ENCODE measurements at places on chromosomes 13 and 19. TPM values are rescaled to one million over a fixed set of nuclear protein-coding genes. Genes with fewer than 3 reads are reported as not detected.

GRCh38 chr19:49430678-49431329 is 5.6 kb downstream of the GFY start:
- peaks cover 15% of the 10 kb centered on the region for H3K4me1 ChIP-seq
- peaks cover 82% of the 10 kb centered on the region for H3K27me3 ChIP-seq
- no peak overlapping the region for H3K4me3 ChIP-seq
- no peak for DNase-seq
- H3K36me3 ChIP-seq = no peaks in the 10 kb centered on the region
- H3K27ac ChIP-seq = no peak overlapping the region

- H3K4me1 ChIP-seq = peaks cover 7% of the 10 kb centered on the region
- H3K4me3 ChIP-seq = no peak overlapping the region
- no peaks in the 10 kb centered on the region for H3K36me3 ChIP-seq
- no peaks in the 10 kb centered on the region for H3K27me3 ChIP-seq
- peak overlapping the region; percentile 70 for H3K27ac ChIP-seq
Measured at GRCh38 chr13:23558675-23559536, 11.3 kb upstream of the TNFRSF19 start.

The UGGT2 gene
- total RNA-seq = 26.1 TPM

The ZFP28 gene
- 6.3 TPM for total RNA-seq

The GFY gene
- not detected for total RNA-seq

Data from left lung (tissue), 14 donors.